ENCODE measurements at places on chromosomes 2 and 18. TPM values are rescaled to one million over a fixed set of nuclear protein-coding genes. Genes with fewer than 3 reads are reported as not detected.

Gene LRRC30
- not detected for total RNA-seq

Gene KCNK3
- total RNA-seq, result 21.7 TPM

Gene CCDC150
- total RNA-seq, result 25.6 TPM

Gene C2orf78
- not detected for total RNA-seq

Gene TSHZ1
- 5.3 TPM for total RNA-seq

Gene LYG1
- total RNA-seq, result 1.2 TPM

Gene TNFRSF11A
- 1.2 TPM for total RNA-seq

Gene GPR17
- not detected for total RNA-seq

Gene KIF3C
- 210 TPM for total RNA-seq

Gene RAD51AP2
- not detected for total RNA-seq

Gene AP1S3
- total RNA-seq, result 3.1 TPM

Gene FMNL2
- 166 TPM for total RNA-seq

Gene NPAS2
- total RNA-seq, result 0.54 TPM

Gene ERMN
- not detected for total RNA-seq

Gene CHRND
- 2.2 TPM for total RNA-seq

Gene RANBP2
- total RNA-seq, result 105 TPM

Gene MARCHF4
- 26.1 TPM for total RNA-seq

Gene CXCR1
- not detected for total RNA-seq

Gene SH3BP4
- total RNA-seq, result 59.3 TPM

Gene CRYBA2
- 0.49 TPM for total RNA-seq

Gene KCNIP3
- total RNA-seq, result 7.3 TPM

Gene UNC80
- total RNA-seq, result 9.0 TPM

Gene RFTN2
- total RNA-seq, result 2.5 TPM

Gene DAW1
- total RNA-seq, result not detected

Gene PECR
- 33.0 TPM for total RNA-seq

Gene EML6
- 0.91 TPM for total RNA-seq

Gene CDKL4
- total RNA-seq, result not detected

Gene ASB18
- total RNA-seq, result not detected

Gene SERPINB12
- not detected for total RNA-seq

Gene RND3
- total RNA-seq, result 49.0 TPM

Gene SPP2
- total RNA-seq, result not detected

Gene NCKAP5
- total RNA-seq, result 0.20 TPM

Gene TUBA3E
- total RNA-seq, result not detected

Gene EVX2
- total RNA-seq, result 0.76 TPM

Gene NDC80
- total RNA-seq, result 7.7 TPM

Gene UGT1A3
- not detected for total RNA-seq

Gene WDCP
- total RNA-seq, result 22.3 TPM

Gene HSPD1
- 187 TPM for total RNA-seq

Gene CFAP221
- 0.34 TPM for total RNA-seq

Gene SERPINB10
- total RNA-seq, result not detected

Gene CROCC2
- not detected for total RNA-seq

All from glutamatergic neuron (in vitro differentiated cells).